ENCODE measurements at places on chromosomes 5 and 9. TPM values are rescaled to one million over a fixed set of nuclear protein-coding genes. Genes with fewer than 3 reads are reported as not detected.

The ITK gene
- not detected for total RNA-seq

The CNTLN gene
- 3.8 TPM for total RNA-seq

The GNAQ gene
- 31.5 TPM for total RNA-seq

GRCh38 chr9:19464764-19465585 is 56.2 kb downstream of the ACER2 start:
- DNase-seq: peak; percentile 34

DNA sequence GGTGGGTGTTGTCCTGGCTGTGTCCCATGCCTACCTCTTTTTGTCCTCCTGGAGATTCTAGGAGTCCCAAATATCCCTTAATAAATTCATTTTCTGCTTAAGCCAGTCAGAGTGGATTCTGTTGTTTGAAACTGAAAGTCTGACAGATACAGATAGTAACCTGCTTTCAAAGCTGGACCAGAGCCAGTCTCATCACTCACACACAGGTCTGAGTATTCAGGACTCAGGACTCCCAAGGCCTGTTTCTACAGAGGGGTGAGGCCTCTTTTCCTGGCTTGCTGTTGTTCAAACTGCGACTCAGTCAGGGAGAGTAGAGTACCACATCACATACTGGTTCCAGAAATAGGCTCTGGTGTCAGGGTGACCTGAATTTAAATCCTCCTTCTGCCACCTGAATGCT is 190.1 kb downstream of the PAX5 start:
- no peak for DNase-seq

DNA sequence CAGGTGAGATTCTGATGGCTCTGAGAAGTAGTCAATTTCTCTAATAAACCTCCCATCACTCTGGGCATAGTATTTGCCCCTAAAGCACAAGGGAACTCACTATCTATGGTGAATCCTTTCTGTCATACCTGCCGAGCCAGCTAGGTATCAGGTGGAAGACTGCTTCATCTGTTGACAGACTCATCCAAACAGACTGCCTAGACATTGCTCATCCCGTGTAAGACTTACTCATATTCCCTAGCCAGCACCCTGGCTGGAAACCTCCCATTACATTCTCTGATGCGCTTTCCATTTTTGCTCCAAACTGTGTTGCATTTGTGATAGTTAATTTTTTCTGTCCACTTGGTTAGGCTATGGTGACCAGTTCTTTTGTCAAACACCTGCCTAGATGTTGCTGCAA is 595.9 kb downstream of the DNAH5 start:
- no peak for DNase-seq

DNA sequence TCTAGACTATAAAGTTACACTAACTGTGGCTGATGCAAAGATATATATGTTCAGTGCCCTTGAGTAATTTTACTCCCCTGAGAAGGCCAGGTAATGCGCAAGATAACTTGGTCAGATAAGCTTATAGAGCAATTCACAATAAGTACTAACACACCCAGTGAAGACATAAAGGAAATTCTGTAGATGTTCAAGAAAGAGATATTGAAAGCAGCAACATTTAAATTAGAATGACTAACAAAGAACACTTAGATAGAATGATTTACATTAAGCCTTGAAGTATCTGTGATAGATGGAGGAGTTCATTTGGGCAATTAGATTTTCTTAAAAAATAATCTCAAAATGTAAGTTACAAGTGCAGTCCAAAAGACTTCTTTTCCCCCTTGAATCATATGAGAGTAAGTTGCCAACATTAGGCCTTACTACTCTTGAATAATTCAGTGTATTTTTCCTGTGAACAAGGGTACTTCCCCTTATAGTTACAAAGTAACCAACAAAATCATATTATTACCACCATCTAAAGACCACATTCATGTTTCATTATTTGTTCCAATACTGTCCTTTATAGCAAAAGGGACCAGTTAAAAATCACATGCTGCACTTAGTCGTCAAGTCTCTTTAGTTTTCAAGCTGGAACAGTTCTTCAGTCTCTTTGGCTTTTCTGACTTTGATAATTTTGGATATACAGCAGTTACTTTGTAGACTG is 44.4 kb upstream of the ELOVL7 start:
- DNase-seq: no peak

DNA sequence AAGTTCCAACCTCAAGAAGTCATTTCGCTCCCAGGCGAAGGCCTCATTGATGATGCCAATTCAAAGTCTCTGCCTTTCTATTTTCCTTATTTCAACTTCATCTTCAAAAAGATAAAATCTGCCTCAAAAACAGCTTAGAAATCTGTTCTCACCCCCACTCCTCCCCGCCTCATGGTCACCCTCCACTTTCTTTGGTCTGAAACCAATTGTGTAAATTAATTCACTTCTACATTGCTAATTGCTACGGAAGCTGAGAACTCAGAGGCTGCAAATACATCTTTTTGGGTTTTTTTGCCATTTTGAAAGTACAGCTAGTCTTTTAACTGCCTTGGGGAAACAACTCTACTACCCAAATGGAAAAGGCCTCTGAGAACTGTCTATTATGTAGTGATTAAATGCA is 350.0 kb upstream of the SLC24A2 start:
- DNase-seq: no peak

- no peak for DNase-seq
These were observed 143.7 kb upstream of the WWC1 start for GRCh38 chr5:168147568-168148360.

DNA sequence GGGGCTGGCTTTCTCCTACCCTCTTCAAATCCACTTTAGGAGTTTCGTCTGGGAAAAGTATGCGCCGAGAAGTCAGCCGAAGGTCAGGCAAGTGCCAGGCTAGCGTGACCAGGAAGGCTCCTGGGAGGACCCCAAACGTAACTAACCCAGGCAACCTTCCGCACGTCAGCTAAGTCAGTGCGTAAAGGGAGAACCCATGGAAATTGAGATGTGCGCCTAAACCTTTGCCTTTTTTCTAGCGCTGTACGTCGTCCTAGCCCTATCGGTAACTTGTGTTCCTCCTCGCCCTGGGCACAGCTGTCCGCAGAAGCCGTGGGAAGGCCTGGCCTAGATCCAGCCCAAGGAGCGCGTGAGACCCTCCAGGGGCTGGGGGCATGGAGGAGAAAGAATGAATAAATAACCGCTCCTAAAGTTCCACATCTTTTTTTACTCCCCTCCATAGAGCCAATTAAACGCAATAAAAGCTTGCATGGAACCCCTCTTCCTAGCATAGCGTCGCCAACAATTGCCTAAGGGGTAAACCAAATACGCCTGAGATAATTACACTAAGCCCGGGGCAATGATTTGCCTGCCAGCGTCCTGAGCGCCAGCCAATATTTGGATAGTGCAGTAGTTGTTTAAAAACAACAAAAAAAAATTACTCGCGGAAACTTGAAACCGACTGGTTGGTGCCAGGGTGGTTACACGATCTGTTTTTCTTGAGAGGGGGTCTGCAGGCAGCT is 4.0 kb upstream of the FOXB2 start:
- DNase-seq: no peak

DNA sequence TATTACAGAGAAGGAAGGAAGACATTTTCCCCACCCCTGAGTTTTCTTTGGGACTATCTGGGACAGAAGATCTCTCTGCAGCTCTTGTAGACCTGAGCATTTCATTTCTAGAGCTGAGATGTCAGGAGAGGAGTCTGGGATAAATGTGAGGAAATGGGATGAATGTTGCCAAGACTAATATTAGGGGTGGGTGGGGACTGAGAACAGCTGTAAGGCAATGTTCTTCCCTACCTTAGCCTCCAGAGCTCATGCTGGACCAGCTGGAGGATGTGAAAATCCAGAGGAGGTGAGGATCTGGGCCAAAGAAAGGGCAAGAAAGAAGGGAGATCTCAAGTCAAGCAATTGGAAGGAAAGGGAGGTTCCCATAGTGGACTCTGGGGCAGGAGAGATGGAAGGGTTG is 23.1 kb upstream of the FOXD1 start:
- no peak for DNase-seq

DNA sequence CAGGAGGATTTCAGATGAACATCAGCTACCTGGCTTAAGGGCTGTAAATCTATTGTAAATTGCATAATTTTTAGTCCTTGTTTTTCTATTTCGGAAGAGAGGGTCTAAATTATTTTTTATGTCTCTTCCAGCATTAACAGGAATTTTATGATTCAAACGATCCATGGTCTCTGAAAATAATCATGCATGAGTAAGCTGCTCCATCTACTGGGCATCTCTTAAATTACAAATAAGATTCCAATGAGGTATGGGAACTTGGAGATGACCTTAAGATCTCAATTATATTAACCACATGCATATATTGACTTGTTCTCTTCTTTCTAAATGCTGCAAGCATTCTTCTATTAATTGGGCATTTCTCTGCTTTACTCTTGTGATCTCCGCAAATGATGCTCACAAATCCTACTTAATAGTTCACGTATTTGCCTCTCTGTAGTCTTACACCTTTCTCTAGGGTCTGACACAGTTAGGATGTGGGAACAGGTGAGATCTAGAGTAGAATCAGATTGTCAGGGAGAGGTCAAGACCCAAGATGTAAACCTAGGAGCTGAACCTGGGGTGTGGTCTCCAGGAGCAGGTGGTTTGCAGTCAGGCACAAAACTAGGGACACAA is 86.9 kb downstream of the NUDT12 start:
- no peak for DNase-seq

DNA sequence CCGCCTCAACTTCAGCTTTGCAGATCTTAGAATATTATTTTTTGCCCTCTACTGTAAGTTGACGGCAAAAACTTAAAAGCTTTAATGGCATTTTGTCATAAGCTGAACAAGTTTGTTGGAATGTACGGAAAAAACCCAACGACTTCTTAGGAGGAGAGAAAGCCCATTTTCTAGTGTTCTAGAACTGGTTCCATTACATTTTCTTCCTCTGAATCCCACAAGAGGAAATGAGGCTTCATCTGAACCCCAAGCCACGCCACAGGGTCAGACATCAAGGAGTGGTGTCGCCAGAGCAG is 113.7 kb downstream of the LHFPL2 start:
- no peak for DNase-seq
